ENCODE measurements at places on chromosomes 2 and 18.

DNA sequence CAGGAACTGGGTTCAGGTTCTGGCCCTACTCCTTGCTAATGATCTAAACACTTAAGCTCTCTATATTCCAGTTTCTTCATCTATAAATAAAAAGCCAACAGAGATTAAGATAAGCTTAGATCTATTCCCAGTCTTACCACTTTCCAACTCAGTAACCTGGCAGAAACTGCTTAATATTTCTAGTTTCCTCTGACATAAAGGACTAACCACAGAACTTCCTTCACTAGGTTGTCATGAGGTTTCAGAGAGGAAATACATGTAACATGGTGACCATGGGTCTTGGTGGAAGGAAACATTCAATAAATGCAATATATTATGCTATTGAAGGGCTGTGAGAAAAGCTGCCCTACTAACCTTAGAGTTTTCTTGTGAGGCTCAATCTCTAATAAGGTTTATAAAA lies 114.4 kb upstream of the PDE1A start:
- DNase-seq = no peak

- no peak for DNase-seq
These were observed 1.5 kb downstream of the OSBPL1A start for GRCh38 chr18:24396082-24396633.

DNA sequence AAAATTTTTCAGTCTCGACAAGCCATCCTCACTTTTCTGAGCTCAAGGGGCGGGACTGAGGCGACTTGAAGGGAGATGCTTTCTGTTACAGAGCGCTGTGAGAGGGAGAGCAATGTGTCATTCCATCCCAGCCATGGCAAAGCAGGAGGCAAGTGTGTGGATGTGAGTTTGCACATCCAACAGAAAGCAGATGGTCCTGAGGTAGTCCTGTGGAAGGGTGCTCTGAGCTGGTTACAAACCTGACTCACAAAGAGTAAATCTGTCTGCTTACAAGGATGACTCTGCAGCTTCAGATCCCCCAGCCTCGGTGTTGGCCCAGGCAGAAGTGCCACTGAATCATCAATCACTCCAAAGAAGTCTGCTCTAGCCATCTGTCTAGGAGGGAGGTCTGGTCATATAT lies 482.0 kb upstream of the DCC start:
- DNase-seq = no peak

DNA sequence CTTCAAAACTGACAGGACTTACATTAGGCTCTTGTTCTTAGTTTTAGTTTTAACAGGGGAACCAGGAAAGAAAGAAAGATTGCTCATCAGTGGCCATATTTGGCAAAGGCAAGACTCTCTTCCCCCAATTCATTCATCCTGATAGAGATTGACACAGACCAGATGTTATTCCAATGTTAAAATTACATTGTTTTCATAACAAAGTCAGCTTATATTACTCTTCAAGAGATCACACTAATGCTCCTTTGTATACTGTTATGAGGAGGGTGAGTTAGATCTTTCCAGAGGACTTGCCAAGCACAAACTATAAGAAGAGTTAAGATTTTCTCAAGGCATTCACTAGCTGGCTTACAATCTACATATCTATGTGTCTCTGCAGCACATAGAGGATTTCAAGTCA lies 252.1 kb downstream of the SLC8A1 start:
- no peak for DNase-seq

DNA sequence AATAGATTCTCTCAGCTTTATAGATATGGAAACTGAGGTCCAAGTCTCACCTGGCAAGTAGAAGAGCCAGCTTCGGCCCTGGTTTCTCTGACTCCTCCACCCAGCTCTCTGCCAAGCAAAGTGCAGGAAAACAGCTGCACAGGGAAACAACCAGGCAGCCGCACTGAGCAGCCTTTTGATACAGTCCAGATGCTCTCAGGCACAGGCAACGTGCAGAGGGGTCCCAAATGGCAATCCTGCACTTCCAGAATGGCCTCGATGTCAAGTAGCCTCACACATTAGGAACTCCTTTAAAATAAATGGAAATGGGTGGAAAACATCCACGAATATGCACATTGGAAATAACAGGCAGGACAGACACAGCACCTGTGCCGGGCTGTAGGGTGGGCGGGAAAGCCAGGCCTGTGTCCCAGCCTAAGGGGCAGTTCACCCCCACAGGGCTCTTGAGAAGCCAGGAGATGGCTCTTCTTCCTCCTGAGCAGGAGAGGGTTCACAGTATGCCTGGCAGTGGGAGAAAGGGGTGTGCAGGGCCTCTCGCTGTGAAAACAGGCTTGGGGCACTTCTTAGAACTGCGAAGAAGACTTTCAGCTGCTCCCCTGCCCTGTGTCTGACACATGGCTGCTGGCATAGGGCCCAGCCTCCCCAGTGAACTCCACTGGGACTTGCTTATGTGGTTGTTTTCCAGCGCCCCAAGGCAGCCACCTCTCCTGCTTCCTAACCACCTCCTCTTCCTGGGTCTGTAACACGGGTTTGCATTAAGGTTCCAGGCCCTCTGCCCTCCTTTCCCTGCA lies 63.9 kb upstream of the TUBA3E start:
- DNase-seq = no peak

DNA sequence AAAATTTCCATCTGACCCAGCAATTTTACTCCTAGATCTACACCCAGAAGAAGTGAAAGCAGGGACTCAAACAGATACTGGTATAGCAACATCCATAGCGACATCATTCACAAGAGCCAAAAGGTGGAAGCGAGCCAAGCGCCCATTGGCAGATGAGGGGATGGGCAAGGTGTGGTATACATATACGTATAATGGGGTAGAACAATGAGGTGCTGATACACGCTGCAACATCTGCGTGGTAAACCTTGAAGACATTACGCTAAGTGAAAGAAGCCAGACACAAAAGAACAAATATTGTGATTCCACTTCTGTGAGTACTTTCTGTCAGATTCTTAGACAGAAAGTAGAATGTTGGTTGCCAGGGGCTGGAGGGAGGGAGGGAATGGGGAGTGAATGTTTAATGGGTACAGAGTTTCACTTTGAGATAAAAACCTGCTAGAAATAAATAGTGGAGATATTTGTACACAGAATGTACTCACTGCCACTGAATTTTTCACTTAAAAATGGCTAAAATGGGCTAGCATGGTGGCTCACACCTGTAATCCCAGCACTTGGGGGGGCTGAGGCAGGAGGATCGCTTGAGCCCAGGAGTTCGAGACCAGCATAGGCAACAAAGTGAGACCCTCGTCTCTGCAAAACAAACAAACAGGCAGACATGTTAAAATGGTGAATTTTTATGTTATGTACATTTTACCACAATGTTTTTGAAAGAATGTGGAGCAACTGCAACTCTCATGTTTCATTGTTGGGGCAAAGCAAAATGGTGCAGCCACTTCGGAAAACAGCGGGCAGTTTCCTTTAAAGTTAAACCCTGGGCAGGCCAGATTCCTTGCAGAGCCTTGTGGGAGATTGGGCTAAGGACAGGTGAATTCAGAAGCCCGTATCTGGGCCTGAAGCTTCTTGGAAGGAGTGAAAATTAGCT lies 103.4 kb upstream of the MYCN start:
- no peak for DNase-seq

- DNase-seq = no peak
These were observed at the start of gene DRC1 for GRCh38 chr2:26401739-26402541. DRC1 (plus strand) TSS chr2:26401920; CDS start chr2:26401990, 70 bp downstream.

DNA sequence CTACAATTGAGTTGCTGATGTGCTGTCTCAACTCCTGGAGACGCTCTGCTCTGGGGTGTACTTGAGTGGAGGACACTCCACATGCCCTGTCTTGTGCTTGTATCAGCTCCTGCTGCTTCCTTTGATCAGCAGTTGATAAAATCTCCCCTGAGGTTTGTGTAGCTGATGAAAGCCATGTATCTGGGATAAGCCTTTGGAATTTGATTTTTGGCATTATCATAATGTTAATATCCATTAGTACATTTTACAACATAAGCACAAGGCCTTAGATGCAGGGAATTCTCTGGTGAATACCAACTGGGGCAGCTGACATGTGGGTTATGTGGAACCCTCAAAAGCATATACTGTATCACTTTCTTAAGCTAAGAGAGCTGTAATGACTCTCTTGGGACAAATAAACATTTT lies 222.7 kb upstream of the ITGA4 start:
- no peak for DNase-seq

DNA sequence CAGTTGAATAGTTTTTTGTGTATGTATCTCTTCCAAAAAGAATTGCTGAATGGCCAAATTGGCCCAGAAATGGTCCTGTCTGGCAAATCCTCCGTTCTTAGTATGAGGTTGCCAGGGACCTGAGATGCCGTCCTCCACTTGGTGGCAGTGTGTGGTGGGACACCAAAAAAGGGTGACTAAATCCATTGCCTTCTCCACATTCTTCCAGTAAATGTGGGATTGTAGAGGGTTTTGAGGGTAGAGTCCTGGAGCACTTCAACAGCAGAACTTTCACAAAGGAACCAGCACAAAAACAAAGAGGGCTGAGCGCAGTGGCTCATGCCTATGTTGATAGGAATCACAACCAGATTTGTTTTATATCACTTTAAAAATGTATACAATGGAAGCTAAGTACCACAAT lies 199.9 kb downstream of the BCL2 start:
- DNase-seq = no peak

GRCh38 chr2:189633392-189633811 lies 27.9 kb upstream of the ASNSD1 start:
- DNase-seq = no peak

All from esophagus squamous epithelium (tissue), 5 donors.